ENCODE measurements at places on chromosomes 3 and 15.

DNA sequence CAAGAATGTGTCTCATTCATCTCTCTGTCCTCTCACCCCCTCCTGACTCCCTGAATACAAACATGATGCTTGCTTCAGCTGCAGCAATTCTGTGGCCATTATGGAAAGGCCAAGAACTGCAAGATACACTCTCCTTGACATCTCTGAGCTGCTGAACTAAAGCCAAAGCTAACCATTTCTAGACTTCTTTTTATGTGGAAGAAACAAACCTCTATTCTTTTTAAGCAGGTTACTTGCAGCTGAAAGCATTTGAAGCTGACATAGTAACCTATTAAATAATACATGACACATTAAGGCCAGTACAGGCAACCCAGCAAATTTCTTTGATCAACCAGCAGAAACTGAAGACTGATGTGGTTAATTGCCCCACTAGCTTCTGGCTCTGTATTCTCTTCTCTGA, 17.5 kb downstream of the FHIT start:
- no peak for DNase-seq

GRCh38 chr3:50314816-50315215, 7.7 kb downstream of the HYAL2 start:
- DNase-seq, result no peak

- no peak for DNase-seq
Measured at GRCh38 chr3:66029443-66029842, 9.3 kb downstream of the MAGI1 start.

DNA sequence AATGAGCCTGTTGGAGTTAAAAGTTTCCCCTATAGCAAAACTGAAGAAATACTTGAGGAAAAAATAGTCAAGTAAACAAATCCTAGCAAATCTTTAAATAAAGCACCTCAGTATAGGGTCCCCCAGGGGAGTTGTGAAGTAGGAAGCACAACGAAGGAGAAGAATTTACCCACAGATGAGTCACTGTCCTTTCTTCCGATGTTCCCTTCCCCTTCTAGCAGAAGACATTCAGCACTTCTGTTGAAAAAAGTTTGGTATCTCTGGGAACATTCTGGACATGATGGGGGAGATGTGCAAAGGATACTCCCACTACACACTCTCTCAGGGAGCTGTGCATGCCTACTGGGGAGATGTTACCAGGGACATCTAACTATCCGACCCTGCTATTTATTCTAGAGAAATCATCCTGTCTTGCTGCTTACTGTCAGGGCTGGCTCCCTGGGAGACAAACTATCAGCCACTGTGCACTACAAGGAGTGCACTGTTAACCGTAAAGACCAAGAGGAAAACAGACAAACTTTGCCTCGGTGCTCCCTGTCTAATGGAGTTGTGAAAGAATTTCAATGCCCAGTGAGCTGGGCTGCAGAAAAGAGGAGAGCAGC, 93.8 kb downstream of the RFTN1 start:
- no peak for DNase-seq

- DNase-seq, result no peak
Measured at GRCh38 chr3:67593761-67594234, 60.6 kb downstream of the SUCLG2 start.

DNA sequence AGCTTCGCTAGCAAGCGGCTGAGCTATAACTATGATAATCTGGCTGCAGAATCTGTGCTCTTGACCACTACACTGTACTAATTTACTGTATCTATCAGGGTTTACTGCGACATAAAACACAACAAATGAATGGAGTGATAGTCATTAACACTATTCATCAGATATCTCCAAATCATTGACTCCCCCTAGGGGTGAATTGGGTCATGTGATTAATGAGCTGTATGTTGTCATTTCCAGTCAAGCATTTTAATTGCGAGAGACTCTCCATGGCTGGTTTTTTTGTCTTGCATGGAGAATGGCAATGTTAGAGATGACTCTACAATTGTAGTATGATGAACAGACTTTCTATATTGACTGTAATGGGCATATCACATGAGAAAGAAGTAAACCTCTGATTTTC, 10.5 kb upstream of the TM4SF18 start:
- DNase-seq, result no peak
